ENCODE measurements at places on chromosomes 12 and 14. TPM values are rescaled to one million over a fixed set of nuclear protein-coding genes. Genes with fewer than 3 reads are reported as not detected.

GRCh38 chr12:70049596-70050360 lies 193.5 kb upstream of the CNOT2 start:
- no peak for DNase-seq

GRCh38 chr12:30578426-30578825 lies 117.2 kb downstream of the IPO8 start:
- DNase-seq = no peak

DNA sequence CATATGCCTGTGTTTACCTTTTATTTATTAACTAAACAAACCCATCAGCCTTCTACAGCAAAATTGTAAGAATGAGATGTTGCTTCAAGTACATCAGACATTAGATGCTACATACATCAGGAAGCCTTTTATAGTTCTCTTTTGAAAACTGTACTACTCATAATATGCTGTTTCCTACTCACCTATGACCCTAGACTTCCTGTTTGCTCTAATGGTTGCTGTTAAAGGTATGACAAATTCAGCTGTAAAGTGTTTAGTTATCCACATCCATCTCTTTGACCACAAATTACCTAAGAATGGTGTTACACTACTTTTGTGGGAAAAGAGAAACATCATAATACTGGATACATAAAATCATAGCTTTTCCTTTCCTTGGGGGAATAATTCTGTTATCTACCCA lies 220.0 kb downstream of the RAD51B start:
- DNase-seq = no peak

DNA sequence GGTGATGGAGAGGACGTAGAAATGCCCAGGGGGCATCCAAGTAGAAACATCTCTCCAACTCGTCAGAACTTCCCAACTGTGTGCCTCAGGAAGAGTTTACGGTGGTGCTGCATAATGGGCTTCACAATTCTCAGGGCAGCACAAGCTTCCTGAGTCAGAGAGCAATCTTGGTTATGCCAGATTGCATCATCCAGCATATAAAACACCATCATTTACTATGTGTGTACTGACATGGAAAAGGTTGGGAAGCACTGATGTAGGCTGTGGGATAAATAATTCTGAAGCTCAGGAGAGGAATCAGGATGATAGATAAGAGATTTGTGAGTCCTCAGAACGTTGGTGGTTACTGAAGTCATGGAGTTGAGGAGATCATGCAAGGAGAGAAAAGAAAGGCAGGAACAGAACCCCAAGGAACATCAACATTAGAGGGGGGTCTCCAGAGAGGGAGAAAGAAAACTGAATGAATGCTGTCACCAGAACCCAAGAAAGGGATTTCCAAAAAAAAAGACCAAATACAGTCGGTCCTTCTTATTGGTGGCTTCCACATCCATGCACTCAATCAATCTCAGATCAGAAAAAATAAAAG lies 4.7 kb upstream of the NCKAP5L start:
- DNase-seq = no peak

DNA sequence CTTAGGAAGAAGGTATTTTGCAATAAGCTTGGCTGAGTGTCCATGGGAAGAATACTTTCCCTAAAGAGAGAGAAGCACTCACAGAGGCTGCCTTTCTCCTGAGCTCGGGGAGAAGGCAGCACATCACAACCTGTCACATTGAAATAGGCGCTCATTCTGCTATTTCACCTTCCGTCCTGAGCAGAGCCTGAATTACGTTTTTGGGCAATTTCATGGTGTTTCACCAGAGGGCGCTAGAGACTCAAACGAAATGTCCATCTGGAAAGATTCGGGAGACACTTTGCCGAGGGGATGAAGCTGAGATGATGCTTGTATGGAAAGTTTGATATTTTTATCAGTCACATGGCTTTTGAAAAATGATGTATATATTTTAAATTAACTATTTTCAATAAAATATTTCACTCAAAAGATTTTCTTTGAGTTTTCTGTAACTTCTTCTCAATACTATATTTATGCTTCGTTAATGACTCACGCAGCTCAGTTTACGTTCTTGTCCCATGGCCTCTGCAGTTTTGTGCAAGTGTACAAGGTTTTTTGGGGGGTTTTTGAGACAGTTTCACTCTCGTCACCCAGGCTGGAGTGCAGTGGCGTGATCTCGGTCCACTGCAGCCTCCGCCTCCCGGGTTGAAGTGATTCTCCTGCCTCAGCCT lies 17.4 kb upstream of the B4GALNT3 start:
- DNase-seq = peak; percentile 46

- no peak for DNase-seq
Measured at GRCh38 chr12:122864894-122865253, 29.6 kb downstream of the HIP1R start.

GRCh38 chr12:1773937-1774655 lies 46.3 kb upstream of the LRTM2 start:
- DNase-seq = no peak

- DNase-seq = no peak
Measured at GRCh38 chr12:128815779-128816642, 7.7 kb downstream of the SLC15A4 start.

DNA sequence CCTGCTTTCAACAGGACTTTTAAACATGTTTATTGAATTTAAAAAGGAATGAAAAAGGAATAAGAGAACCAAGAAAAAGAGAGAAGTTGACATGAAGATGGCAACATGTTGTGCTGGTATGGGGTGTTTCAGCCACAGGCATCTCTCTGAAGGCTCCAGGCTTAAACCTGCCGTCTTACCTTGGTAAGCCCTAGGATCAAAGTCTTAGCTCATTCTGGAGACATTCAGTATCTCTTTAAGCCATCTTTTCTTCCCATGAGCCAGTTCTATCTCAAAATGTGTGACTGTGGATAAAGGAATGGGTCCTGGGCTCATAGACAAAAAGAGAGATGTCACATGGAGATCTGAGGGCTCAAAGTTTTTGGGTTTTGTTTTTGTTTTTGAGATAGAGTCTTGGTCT lies 1.6 kb upstream of the TFCP2 start:
- DNase-seq = no peak

- no peak for DNase-seq
Measured at GRCh38 chr12:132563911-132564310, 46.5 kb downstream of the LRCOL1 start.

DNA sequence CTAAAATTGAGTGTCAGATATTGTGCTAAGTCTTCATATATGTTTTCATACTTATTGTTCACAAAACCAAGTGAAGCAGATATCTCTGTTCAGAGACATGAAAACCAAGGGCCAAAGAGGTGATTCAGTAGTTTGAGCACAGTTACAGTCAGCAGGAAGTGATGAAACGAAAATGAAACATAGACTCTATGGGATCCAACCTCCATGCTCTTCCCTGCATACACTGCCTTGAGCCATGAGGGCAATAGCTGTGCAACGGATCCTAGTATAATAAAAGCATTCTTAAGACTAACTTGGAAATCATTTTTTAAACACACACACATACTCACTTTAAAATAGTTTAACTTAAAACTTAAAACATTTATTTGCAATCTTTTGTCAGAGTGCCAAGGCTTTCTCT lies 27.9 kb downstream of the ESR2 start:
- no peak for DNase-seq

DNA sequence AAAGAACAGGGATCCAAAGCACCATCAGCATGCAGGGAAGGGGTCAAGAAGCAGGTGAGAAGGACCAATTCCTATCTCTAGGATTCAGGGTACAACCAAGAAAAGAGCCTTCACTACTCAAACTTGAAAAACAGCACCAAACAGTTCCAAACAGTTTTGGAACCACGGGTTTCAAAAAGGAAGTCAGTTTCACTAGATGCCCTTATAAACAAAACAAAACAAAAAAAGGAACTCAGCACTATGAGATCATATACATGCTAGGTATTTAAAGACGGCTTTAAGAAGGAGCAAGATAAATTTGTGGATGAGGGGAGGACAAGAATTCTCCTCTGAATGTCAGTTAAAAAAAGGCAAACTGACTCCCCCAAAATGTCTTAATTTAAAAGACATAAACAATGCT lies 6.0 kb downstream of the INSM2 start:
- no peak for DNase-seq

DNA sequence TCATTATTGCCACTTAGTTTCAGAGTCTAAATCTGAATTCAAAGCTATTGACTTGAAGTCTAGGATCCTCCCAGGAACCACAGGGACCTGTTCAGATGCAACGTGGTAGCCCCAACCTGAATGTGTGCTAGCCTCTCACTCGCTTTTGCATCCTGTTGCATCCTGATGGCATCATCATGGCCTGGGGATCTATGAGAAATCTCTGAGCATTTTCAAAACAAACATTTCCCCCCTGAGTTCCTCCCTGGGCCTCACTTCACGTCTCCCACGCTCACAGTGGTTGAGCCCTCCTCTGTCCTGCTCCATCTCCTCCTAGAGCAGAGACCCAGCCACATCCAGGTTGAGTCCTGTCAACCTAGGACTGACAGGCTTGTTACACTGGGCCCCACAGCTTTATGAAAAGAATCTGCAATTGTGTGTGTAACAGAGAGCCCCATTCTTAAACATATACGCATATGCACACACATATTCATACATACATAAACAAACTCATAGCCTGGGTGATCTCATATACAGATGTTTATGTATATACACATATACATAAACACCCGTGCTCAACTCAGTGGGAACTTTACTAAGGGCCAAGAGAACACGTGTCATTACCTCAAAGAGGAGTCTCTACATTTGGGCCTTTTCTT lies 5.4 kb upstream of the KRT72 start:
- DNase-seq = peak; percentile 18

DNA sequence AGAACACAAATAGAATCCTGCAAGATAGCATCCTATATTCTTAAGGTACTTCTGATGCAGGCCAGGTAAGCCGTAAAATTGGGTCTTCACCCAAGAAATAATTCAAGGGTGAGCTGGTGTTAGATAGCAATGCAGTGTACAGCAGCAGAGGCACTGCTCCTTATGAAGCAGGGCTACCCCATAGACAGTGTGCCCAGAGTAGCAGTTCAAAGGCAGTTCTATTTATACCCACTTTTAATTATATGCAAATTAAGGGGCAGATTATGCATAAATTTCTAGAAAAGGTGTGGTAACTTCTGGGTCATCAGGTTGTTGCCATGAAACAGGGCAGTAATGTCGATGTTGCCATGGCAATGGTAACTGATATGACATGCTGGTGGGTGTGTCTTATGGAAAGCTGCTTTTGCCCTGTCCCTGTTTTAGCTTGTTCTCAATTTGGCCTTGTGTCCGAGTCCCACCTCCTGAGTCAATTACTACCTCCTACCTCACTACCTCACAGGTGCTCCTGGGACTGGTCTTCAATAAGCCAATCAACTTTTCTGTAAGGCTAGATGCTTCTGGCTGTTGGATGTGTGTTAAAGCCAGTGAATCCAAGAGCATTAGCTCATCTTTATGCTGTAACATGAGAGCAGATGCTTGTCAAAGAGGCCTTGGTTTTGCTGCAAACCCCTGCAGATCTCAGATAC lies 61.0 kb downstream of the PPM1A start:
- no peak for DNase-seq

- DNase-seq = no peak
Measured at GRCh38 chr12:4828176-4828575, 81.5 kb upstream of the KCNA1 start.

DNA sequence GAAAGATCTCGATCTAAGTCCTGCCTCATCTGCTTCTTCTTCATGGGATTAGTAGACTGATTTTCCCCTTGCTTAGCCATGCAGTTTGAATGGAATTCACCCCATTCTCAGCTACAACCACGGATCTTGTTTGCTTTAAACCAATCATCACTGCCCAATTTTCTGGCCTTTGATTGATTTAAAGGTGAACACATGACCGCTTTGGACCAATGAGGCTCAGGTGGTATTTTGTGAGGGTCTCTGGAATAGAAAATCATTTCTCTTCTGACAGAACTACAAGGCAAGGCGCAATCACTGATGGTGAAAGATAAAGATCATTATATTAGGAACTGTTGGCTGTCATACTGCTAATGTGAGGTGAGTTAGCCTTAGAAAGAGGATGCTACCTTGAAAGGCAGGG lies 213.0 kb upstream of the PLEKHG7 start:
- DNase-seq = no peak

- DNase-seq = no peak
Measured at GRCh38 chr14:74685921-74686678, 26.8 kb downstream of the AREL1 start.

- DNase-seq = no peak
Measured at GRCh38 chr12:110849748-110850403, 3.1 kb downstream of the CCDC63 start.

DNA sequence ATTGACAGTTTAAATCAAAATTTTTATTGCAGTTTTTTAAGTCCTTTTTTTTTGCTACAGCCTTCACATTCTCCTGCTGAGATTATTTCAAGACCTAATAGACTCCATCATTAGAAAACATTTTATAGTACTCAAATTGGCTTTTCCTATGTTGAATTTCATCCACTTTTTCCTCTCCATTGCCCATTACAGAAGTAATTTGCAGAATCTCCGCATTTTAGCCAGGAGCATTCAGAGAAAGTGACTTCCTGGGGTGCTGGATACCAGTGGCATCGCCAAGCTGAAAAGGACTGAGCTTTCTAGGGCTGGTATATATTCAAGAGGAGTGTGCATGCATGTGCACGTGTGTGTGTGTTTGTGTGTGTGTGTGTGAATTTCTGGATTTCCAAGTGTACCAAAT lies 340.8 kb downstream of the PDZRN4 start:
- DNase-seq = no peak

- peak; percentile 62 for DNase-seq
Measured at GRCh38 chr12:105420659-105421240, 90.3 kb downstream of the C12orf75 start.

GRCh38 chr14:76708771-76709170 lies 52.5 kb upstream of the VASH1 start:
- no peak for DNase-seq

DNA sequence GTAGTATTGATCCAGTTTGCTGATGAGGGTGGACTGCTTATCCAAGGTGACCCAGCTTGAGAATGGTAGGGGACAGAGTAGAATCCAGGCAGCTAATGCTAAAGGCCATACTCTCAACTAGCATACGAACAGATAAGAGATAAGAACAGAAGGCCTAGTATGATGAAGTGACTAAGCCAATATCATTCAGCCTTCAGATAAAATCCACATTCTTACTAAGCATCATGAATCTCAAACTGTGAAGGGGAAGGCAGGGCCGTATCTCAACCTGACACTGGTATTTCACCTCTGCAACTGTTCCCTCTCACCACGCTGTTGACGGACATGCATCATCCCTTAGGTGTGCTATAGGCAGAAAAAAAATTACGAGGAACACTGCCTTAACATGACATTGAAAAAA lies 8.1 kb upstream of the CKAP4 start:
- no peak for DNase-seq

GRCh38 chr14:53954551-53955228 lies 1.9 kb downstream of the BMP4 start:
- no peak for DNase-seq

Gene SLC7A7
- total RNA-seq = 0.09 TPM

Gene TMEM179
- total RNA-seq = not detected

Gene KCNA5
- total RNA-seq = not detected

Gene RPGRIP1
- not detected for total RNA-seq

Gene PLD4
- not detected for total RNA-seq

Gene RPL41
- total RNA-seq = 2,760 TPM

Gene RIC8B
- total RNA-seq = 14.0 TPM

Gene FAIM2
- not detected for total RNA-seq

Gene CRACR2A
- total RNA-seq = 1.1 TPM

Gene RDH12
- total RNA-seq = not detected

Gene AMN
- not detected for total RNA-seq

Gene DDHD1
- 8.7 TPM for total RNA-seq

Gene WNT1
- total RNA-seq = not detected

Gene MYBPC1
- total RNA-seq = not detected

Gene ARHGEF40
- total RNA-seq = 38.7 TPM

Gene MORN3
- total RNA-seq = not detected
